ENCODE measurements at places on chromosomes 6 and 20.

DNA sequence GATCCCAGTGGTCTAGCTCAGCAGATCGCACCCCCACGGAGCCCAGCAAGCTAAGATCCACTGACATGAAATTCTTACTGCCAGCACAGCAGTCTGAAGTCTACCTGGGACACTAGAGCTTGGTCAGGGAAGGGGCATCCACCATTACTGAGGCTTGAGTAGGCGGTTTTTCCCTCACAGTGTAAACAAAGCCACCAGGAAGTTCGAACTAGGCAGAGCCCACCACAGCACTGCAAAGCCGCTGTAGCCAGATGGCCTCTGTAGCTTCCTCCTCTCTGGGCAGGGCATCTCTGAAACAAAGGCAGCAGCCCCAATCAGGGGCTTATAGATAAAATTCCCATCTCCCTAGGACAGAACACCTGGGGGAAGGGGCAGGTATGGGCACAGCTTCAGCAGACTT lies 18.8 kb downstream of the FRK start:
- DNase-seq: no peak

DNA sequence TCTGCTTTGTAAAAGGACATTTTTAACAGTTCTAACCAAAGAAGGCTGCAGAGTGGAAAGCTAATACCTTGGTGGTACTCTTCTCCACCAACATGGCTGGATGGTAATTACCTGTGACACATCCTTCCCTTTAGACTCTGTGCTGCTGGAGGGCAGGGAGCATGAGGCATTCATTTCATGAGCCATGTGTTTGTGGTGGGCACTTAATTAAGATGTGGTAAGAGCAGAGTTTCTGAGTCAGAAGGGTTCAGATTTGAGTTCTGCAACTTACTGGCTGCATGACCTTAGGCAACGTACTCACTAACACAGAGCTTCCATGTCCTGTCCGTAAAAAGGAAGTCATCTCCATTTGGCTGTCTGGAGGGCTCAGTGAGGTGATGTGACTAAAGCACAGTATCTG lies 9.1 kb upstream of the ZNF133 start:
- no peak for DNase-seq

DNA sequence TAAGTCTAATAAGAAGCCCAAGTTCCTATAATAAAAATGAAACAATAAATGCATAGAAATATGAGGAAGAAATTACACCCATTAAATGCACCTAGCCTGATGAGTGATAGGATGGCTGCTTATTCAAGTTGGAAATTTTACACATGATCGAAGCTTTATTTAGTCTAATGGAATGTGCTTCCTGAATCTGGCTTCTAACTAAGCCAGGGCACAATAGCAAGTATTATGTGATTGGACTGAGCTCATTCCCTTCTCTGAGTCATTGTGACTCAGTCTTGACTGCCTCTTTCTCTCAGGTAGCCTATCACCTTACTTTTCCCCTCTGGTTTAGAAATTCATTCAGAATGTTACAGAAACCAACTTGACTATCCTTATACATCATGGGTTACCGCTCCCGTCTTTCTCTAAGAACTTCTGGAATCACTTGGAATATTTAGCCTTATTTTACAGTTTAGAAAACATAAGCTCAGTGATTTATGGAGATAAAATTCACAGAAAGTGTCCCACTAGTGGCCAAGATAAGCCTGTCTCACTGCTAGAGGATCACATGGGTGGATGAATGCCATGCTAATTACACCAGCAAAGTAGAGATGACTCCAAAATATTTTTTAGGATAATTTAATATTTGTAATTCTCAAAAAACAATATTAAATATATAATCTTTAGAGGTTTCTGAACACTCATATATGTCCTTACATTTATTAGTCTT lies 505.3 kb upstream of the JAG1 start:
- DNase-seq: no peak

DNA sequence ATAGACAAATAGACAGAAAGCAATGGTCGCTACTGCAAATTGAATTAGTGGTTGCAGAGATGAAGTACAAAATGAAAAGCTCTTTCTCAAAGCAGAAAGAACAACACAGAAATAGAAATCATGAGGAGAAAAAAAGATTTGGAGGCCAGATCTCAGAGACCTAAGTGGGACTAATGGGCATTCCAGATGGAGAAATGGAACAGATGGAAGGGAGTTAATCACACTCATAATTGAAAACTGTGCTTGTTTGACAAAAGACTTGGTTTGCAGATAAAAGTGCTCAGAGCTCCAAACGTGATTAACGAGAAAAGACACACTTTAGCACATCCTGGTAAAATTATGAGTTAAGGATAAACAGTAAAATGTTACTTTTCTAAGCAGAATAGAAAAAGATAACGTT lies 58.1 kb upstream of the SNRPB2 start:
- DNase-seq: no peak

- DNase-seq: no peak
These were observed 63.9 kb downstream of the JARID2 start for GRCh38 chr6:15309611-15310283.

GRCh38 chr6:134703206-134703605 lies 246.7 kb downstream of the ALDH8A1 start:
- no peak for DNase-seq

All from stimulated activated CD4-positive, alpha-beta T cell treated with anti-CD3 and anti-CD28 coated beads, Interleukin-4, amount 100 ng/mL, for 48 hours (primary cell).